ENCODE measurements at places on chromosomes 3 and 15.

DNA sequence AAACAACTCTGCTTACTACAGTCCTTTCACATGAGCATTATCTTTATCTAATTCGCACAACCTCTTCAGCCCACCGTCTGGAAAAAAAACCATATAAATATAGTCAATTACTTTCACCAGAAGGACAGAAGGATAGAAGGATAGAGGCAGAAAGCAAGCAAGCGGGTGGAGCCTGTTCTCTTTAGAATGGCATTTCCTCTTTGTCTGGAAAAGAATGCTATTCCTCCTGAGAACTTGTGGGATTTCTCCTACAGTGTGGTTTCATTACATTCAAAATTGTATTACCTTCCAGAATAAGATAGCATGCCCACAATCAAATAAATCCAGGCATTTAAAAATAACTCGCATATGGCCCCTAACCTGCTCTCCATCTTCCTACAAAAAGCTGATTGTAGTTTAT, 23.1 kb downstream of the SLC30A4 start:
- DNase-seq, result no peak

DNA sequence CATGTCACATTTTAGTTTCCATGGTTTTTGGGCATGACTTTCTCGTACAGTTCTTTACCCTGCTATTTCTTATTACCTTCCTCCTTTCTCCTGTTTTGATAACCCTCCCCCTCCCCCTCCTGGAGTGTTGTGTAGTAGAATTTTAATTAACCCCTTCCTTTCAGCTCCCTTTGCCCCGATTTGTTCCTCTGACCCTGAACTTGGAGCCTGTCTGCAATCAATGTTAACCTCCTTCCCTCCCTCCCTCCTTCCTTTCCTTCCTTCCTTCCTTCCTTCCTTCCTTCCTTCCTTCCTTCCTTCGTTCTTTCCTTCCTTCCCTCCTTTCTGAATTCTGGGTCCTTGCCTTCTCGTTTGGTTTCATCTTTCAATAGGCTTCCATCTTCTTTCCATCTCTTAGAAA, 90.4 kb downstream of the ECT2 start:
- DNase-seq, result no peak

DNA sequence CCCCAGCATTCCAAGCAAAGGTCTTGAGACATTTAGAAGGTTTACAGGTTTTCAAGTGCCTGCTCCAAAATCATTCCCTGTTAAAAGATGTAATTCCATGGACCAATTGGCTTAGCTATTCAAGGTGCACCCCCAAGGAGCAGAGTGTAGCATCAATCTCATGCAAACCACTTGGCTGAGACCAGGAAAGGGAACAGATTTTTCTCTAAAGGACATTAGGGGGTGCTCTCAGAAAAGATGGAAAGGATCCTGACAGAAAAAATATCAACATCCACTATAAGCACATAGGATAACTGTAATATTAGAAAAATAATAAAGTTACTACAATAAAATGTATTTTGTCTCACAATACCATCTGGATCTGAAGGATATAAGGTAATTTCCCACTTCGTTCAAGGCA, 328.0 kb upstream of the CDIN1 start:
- DNase-seq, result no peak

DNA sequence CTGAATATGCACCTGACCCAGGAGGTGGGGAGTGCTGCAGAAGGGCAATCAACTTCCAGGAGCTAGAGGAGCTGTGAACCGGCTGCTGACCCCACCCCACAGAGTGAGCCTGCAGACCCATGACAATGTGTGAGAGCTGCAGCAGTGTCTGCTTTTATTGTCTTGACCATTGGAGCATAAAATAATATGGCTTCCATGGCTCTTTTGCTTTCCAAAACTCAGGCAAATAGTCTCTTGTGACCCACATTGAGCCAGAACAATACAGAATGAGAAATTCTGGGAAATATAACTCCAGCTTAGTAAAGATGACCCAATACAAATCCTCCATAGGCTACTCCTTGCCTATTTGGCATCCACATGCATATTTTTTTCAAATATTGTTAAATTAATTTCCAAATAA, 309.6 kb downstream of the PYDC2 start:
- DNase-seq, result no peak

DNA sequence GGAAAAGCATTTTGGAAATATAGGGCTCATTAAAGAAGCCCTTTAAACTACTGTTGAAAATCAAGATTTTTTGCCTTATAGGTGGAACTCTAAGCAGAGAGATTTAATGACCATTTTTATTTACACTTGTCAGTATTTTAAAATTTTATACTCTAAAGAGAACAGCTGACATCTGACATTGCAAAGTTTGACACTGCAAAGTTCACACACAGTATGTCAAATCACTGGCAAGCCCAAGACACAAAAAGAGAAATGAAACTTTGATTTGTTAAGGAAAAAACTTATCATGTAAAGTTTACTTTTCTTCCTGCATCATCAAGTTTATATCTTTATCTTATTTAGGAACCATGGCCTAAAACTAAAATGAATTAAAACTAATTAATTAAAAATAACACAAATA, 40.2 kb downstream of the DPH6 start:
- no peak for DNase-seq

DNA sequence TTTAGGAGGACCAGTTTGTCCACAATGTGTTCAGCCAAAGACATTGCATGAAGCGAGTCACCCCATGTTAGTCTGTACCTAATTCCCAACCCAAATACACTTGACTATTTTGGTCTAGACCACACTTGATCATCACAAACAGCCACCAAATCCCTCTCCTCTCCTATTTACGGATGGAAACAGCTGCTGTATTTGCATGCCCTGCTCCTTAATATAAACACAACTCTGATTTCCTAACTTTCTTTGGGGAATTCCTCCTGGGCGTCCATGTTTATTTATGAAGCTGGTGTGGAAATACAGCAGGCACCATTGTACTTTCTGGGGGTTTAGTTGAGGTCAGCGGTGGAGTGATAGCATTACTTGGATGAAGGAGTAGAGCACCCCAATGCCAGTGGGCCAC, 235.2 kb downstream of the TLE3 start:
- peak; percentile 20 for DNase-seq

Data from T47D (cell line).